ENCODE measurements at places on chromosomes 3 and 15. TPM values are rescaled to one million over a fixed set of nuclear protein-coding genes. Genes with fewer than 3 reads are reported as not detected.

- DNase-seq, result no peak
Observed at GRCh38 chr3:176514297-176514696, 683.0 kb downstream of the TBL1XR1 start.

SLCO2A1 gene
- total RNA-seq, result 0.13 TPM

GRCh38 chr3:127990461-127990860 lies 61.8 kb upstream of the SEC61A1 start:
- no peak for DNase-seq

GRCh38 chr15:64341961-64342360 lies 14.0 kb downstream of the CSNK1G1 start:
- DNase-seq, result no peak

GOLGA6L2 gene
- not detected for total RNA-seq

GRCh38 chr3:192275741-192276355 lies 451.5 kb downstream of the FGF12 start:
- DNase-seq, result no peak

- no peak for DNase-seq
Observed at GRCh38 chr3:50552598-50552997, 14.9 kb downstream of the C3orf18 start.

Measured in HFFc6 (cell line).